Omental fat pad (tissue), 4 donors: ENCODE measurements at places on chromosomes 7 and 10.

GRCh38 chr7:87735360-87735759 is 107.2 kb downstream of the RUNDC3B start:
- DNase-seq, result no peak

GRCh38 chr7:78399033-78399769 is 600.6 kb downstream of the PHTF2 start:
- DNase-seq, result no peak

GRCh38 chr10:133388973-133389818 is 4.8 kb upstream of the MTG1 start:
- DNase-seq, result no peak

GRCh38 chr10:63273577-63273976 is 140.4 kb downstream of the NRBF2 start:
- DNase-seq, result no peak

- no peak for DNase-seq
These were observed 6.3 kb downstream of the CALML5 start for GRCh38 chr10:5492929-5493576.

GRCh38 chr10:6794441-6794840 is 214.4 kb upstream of the PRKCQ start:
- no peak for DNase-seq

DNA sequence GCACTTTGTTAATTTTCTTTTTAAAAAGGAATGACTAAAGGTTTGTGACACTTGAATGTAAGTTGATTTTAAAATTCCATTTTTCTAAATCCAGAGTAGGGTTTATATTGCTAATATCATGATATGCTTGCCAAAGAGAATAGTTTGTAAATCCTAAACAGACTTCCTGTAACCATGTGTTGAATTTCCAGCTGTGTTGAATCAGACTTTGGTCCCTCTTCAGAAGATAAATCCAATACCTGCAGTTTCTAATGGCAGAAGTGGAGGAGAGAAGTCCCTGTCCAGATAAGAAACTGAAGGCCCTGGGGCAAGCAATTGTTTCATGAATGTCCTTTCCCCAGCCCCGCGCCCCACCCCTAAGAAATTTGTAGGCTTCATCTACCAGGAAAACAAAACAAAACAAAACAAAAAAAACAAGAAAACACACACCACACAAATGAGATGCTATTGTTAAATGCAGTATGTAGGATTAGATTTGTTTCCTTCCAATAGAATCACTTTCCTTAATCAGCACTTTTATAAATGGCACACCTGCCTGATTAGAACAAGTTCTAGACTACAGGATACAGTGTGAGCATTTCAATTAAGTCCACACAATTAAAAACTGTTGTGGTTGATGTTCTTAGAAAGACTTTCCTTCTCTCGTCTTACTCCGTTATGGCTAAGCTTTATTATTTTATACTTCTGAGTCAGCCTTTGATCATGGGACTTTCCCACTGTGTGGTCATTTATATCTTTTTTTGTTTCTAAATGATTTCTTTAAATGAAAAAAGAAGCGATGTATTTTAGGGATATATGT is 122.8 kb downstream of the KAT6B start:
- no peak for DNase-seq

DNA sequence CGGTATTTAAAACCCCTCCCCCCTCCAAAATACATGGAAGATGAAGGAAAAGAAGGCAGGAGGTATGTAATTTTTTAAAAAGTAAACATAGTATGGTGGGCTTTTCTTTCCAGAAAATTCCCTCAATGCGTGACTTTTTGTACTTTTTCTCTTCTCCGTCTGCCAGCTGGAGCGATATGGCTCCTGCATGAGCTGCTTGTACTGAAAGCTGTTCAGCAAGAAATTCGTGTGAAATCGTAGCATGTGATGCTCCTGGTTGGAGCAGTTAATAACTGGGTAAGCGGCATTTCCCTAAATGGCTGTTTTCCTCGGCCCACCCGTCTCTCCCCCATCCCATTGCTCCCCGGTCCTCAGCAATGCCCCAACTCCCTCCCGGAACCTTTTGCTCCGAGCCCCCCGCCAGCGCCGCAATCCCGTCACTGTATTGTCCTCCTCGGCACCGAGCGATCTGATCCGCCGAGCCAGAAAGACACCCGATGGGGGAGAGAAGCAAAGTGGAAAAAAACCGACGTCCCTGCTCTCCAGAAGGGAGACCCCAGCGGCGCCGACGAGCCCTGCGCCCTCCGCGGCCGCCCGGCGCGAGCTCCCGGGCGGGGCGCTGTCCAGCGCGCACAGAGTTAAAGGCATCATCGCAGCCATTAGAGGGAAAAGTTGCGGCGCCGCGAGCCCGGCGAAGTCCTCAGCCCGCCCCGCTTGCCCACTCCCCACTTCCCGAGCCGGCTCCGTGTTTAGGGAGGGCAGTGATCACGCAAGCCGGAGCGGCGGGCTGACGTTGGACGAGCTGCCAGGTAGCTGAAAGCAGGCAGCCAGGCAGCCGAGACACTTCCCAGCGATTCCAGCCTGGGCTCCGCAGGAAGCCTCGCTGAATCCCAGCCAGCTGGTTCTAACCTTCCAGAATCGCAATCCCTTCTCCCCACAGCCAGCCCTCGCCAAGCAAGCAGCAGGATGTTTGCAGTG is at the start of gene VSTM2A:
Gene VSTM2A (plus strand): TSS at position 707 of the 957 bp plus-strand sequence. CDS start 356 bp downstream, outside the sequence.
- DNase-seq, result no peak

DNA sequence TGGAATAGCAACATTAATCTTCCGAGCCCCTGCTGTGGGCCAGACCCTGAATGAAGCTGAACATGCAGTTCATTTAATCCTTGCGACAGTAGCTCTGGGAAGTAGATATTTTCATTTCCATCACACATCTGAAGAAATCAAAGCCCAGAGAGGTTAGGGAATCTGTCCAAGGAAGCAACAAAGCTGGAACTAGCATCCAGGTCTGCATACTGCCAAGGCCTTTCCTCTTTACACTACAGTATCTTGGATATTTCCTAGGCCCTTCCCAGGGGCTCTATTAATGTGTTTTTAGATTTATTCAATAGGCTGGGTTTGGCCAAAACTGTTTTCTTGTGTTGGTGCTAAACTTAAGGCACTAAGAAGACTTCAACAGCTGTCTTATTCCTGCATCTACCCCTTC is 48.1 kb downstream of the FAM13C start:
- no peak for DNase-seq

DNA sequence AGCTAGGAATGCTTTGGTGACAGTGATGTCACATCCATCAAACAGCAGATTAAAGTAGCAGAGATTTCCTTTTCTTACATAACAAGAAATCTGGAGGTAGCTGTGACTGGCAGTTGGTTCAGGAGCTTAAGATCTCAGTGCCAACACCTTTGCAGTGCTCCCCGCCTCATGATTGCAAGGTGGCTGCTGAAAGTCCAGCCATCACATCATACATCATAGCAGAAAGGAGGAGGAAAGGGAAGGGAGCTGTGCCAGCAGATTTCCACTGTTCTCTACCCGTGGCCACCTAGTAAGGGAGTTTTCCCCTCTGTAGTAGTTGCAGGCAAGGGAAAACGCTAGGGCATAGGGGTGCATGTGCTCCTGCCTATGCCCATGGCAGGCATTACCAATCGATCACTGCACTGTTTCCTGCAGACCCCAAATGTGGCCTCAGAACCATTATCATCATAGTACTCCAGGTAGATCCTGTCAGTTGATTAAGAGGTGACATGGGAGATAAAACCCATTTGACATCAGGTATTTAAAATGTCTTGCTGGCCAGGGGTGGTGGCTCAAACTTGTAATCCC is 57.9 kb upstream of the GTF2IRD1 start:
- DNase-seq, result no peak

GRCh38 chr10:77565590-77566023 is 72.0 kb downstream of the KCNMA1 start:
- DNase-seq, result no peak

DNA sequence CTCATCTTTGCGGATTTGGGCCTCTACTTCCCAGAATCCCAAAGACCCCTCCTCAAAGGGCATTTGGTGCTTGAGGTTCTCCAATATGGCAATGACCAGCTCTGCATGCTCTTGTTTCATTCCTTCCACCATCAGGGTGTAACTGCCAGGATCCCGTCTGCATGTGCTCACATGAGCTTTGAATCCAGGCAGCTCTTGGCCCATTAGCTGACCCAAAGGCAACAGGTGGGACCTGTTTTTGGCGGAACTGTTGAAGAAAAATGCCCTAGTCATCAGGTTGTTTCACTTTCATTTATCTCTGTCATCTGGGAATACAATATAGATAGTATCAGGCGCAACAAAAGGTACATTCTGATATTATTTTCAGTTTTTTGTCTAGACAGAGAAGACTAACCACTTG is 159.1 kb upstream of the TCF7L2 start:
- DNase-seq, result no peak

- no peak for DNase-seq
These were observed 118.7 kb downstream of the PARD3 start for GRCh38 chr10:34696423-34696822.

DNA sequence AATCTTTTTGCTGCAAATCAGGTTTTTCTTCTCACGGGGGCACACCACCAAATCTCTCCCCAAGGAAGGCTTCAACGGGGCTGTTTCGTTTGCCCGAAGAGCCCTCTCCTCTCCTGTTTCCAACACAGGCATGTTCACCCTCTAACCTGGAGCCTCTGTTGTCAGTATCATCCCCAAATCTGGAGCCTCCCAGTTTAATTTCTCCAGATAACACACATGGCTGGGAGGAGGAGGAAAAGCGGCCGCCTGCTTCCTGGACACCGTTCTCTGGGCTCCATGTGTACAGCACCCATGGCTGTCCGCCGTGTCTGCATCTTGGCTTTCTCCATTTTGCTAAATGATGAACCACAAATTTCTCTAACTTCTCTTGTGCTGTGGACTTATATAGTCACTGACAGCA is 214.5 kb downstream of the DIP2C start:
- DNase-seq, result no peak

GRCh38 chr10:30557884-30558283 is 71.7 kb downstream of the LYZL2 start:
- no peak for DNase-seq

GRCh38 chr7:142685877-142686508 is 63.3 kb upstream of the PRSS1 start:
- no peak for DNase-seq

- DNase-seq, result no peak
These were observed 14.4 kb downstream of the SCIN start for GRCh38 chr7:12584930-12585329.

DNA sequence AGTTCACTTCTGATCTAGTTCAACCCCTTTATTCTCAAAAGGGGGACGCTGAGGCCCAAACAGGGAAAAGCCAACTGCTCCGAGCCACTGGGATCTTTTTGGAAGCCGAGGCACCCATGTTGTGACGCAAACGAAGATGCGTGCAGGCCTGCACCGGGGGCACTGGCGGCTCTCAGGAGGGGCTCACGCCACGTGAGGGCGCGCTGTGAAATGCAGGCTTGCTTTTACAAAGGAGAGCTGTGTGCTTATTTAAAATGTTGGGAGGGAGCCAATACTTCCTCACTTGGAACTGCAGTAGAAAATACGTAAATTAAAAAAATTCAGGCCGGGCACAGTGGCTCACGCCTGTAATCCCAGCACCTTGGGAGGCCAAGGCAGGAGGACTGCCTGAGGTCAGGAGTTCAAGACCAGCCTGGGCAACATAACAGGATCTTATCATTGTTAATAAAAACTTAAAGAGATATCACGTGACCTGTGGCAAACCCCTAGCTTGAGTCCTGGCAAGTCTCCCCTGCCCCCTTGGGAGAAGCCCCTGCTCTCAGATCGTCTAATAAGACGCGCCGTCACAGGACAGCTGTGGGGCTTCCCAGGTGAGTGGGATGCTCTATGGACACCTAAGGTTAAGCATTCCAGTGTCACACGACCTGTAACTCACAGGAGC is 16.3 kb downstream of the BRI3 start:
- no peak for DNase-seq
